ENCODE measurements at places on chromosomes 1 and 21.
A peak's percentile ranks its signal among the peaks of the same experiment; 100 is the strongest.

DNA sequence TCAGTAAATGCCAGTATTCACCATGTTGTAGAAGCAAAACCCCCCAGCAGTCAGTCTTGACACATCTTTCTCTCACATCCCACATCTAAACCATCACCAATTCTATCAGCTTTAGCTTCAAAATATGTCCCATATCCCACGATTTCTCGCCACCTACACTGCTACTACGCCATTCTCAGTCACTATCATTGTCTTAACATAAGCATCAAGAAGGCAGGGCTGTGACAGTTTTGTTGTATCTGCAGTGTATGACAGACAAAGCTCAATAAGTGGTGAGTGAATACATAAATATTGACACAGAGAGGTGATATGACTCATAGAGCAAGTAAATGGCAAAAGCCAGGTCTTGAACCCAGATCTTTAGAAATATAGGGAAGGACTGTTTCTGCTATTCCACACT lies 59.9 kb downstream of the JAK1 start:
- no peak for DNase-seq

DNA sequence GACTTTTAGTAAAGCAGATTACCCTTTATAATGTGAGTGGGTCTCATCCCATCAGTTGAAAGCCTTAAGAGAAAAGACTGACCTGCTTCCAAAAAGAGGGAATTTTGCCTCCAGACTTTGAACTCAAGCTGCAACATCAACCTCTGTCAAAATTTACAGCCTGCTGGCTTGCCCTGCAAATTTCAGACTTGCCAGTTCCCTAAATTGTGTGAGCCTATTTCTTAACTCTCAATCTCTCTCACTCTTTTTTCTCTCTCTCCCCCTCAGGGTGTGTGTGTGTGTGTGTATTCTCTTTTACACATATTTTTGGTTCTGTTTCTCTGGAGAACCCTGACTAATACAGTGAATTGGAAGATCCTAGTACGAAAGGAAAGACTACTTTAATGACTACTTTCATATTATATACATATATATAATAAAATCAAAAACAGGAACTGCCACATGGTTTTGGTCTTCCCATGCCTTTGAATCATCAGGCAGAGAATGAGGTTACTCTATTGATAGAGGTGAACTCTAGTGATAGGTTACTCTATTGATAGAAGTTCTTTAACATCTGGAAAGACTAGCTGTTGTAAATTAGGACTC lies 6.4 kb downstream of the OR2C3 start:
- DNase-seq, result no peak

GRCh38 chr1:168206111-168206510 lies 19.7 kb upstream of the SFT2D2 start:
- DNase-seq, result no peak

GRCh38 chr1:168609741-168610510 lies 33.5 kb downstream of the XCL1 start:
- DNase-seq, result no peak

DNA sequence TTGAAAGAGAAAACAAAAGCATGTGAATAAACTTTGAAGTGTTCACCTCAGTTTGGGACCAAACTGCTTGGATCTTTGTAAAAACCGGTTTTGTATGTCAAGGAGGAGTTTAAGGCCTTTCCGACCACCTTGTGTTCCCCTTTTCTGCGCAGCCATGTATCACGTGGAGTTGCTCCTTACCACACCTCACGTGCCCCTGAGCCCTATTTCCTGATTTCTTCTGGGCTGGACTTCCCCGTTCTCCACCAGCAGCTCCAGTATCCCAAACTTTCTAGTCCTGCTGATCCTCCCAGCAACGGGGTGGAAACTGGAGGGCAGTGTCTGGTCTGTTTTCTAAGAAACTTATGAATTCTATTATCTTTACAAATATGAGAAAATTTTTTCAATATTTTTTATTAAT lies 1.6 kb upstream of the SH3D21 start:
- no peak for DNase-seq

DNA sequence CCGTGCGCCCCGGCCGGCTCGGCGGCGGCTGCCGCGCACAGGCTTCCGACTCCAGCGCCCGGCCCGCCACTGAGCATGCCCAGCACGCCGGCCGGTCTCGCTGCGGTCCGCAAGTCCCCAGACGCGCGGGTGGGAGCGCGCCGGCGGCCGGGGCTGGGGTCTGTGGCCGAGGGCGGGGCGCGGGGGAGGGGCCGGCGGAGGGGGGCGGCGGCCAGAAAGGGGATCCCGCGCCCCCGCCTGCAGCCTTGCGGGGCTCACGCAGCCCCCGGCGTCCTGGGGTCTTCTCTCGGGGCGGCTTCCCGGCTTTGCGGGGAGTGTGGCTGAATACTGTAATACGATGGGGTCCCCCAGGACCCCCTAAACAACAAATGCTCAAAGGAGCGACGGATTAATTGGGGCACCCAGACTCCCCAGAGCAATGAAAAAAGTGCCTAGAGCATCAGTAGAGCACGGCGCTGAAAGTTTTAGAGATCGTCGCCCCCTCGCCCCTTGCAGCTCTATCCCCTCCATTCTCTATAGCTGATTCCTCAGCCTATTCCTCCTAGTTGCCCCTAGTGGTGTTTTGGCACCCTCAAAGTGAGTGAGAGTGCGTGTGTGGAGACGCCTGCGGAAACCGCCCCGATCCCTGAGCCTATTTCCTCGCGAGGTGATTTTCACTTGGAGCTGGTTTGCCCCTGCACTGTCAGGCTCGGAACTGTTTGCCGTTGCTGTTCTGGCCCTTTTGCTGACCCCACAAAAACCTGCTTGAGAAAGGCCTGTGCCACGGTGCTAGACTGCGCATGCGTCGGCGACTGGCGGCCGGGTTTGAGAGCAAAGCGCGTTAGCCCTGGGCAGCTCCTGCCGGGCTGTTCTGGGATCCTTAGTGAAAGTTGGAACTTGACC lies at the start of gene VAV3:
Gene VAV3, minus strand, starts transcription at position 71 of the 882 bp plus-strand sequence. CDS start 311 bp downstream, outside the sequence.
- peak; percentile 26 for DNase-seq

- no peak for DNase-seq
Measured at GRCh38 chr1:156803086-156803851, 13.4 kb downstream of the SH2D2A start.

DNA sequence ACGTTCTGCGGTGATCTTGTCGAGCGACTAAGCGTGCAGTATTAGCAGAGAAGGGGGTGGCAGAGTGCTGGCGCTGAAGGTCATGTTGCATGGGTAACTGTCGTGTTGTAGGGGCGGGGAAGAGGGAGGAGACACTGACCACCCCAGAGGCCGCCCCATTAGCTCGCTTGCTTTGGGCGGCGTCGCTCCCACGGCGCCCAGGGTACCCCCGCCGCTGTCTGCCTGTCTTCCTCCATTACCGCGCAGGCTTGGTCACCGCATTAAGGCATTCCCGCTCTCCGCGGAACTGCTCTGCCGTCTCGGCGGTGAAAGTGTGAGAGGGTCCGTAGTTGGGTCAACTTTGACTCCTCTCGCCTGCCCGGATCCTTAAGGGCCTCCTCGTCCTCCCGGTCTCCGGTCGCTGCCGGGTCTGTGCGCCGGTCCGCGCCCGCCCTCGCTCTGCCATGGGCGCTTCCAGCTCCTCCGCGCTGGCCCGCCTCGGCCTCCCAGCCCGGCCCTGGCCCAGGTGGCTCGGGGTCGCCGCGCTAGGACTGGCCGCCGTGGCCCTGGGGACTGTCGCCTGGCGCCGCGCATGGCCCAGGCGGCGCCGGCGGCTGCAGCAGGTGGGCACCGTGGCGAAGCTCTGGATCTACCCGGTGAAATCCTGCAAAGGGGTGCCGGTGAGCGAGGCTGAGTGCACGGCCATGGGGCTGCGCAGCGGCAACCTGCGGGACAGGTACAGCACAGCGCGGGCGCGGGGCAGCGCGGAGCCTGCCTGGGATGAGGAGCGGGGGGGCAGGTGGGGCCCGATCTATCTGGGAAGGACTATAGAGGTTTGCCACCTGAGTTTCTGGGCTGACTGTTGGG lies at the start of gene MTARC2:
Gene MTARC2, plus strand, starts transcription at position 234 of the 846 bp plus-strand sequence. Its CDS starts 210 bp downstream, at position 444.
- no peak for DNase-seq

DNA sequence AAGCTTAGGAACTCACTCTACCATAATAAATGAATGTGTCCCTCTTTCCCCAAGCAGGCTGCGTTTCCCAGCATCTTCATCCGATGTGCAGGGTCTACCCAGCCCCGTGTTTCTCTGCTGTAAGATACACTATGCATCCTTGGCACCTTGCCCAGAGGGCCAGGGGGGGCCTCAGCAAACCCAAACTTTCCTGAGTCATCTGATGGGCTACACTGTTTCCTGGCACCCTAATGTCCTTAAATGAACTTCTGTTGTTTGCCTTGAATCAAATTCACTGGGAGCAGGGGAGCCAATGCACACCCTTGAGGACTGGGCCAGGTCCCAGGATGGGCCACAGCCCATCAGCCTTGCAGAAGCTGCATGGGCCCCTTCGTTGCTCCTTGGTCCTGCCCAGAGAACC lies 145.5 kb downstream of the IGSF21 start:
- no peak for DNase-seq

DNA sequence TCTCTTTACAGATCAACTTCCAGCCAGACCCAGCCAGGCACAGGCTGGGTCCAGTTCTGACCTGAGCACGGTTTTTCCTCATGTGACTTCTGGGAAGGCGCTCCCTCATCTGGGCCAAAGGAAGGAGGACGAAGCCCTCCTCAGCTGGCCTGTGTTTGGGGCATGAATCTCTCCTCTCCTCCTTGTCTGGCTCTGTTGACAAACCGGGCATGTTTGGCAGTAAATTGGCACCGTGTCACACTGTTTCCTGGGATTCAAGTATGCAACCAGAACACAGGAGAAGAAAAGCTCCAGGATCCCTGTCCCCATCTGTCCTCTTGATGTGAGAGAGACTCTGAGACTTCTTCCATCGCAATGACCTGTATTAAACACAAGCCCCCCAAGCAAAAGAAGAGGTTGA lies 18.3 kb downstream of the NECAP2 start:
- no peak for DNase-seq

DNA sequence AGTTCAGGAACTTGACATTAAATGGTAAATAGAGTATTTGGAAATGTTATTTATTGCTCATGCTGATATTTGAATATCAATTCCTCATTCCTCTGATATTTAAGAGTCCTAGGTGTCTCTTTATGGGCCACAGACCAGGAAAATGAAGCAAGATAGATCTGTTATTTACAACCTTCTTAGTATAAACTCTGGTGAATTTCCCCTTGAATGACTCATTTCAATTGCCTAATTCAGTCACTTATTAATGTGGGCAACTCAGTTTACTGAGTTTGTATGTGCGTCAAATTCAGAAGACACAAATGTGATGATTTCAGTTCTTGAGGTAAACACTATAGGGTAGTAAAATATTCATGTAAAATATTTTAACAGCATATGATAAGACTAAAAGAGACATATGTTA lies 1404.4 kb upstream of the PRMT6 start:
- no peak for DNase-seq

DNA sequence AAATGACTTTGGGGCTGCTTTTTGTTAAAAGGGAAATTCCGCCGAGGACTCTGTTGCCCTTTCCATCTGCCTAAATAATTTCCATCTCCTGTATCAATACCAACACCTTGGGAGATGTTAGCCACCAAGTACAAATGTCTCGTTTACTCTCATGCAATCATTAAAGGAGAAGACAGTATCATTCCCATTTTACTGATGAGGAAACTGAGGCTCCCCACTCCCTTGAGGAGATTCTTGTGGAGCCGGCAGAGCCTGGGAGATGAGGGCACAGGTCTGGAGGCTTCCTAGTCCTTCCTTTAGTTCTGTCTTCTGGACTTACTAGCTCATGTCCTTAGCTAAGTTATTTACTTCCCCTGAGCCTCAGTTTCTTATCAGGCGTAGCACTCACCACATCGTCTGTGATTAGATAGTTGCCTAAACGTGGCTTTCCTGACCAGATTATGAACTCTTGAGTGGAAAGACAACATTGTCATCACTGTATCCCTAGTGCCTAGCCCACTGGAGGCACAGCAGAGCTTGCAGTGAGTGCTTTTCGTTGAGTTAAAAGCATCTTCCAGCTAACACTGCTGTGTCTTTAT lies 81.6 kb downstream of the ADSS2 start:
- DNase-seq, result no peak

GRCh38 chr1:101262630-101263348 lies 26.0 kb downstream of the S1PR1 start:
- DNase-seq, result no peak

GRCh38 chr21:17491716-17492414 lies 21.0 kb upstream of the CXADR start:
- no peak for DNase-seq

DNA sequence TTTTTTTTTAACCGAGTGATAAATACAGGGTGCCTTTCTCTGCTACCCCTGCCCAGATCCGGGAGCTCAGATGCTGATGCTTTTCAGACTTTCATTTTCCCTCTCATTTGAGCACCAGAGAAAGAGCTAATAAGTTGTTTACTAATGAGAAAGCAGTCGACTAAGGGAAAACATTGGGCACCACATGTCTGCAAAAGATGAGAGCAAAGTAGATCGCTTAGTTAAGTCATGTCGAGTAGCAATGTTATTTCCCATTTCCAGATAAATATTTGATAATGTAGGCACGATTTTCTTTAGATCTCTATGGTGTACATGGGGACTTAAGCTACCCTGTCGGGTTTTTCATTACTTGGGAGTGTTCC lies 1.2 kb downstream of the PKN2 start:
- DNase-seq, result no peak

DNA sequence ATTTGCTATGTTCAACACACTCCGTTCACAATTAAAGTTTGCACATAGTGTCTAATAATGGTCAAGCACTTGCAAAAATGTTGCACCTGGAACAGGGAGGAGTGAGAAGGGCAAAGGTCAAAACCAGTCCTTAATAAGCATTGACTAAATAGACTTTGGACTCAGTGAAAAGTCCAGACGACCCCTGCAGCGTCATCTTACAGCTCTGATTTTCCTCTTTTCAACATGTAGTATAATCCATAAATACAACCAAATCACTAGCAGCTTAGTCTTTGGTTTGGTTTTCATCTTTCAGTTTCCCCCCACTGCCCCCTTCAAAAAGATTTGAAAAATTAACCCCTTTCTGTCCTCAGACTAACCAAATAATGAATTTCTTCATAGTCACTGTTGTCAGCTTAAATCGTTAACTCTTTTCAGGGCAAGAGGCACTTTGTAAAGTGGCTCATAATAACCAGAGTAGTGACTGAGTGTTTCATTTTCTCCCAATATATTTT lies 290.3 kb downstream of the PTPRC start:
- no peak for DNase-seq

GRCh38 chr21:43603641-43604504 lies 55.4 kb downstream of the HSF2BP start:
- no peak for DNase-seq

- no peak for DNase-seq
Measured at GRCh38 chr1:84298684-84299535, 2.6 kb upstream of the SAMD13 start.

- DNase-seq, result no peak
Measured at GRCh38 chr1:29478879-29479278, 242.6 kb downstream of the PTPRU start.

DNA sequence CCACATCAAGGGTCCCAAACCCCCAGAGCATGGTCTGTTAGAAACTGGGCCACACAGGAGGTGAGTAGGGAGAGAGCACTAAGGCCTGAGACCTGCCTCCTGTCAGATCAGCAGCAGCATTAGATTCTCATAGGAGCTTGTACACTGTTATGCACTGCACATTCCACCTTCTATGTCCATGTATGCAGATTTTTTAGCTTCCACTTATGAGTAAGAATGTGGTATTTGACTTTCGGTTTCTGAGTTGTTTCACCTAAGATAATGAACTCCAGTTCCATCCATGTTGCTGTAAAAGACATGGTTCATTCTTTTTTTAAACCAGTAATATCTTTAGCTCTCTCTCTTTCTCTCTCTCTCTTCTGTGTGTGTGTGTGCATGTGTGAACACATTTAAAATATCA lies 663 bp upstream of the GBP6 start:
- DNase-seq, result no peak

GRCh38 chr1:6090288-6090687 lies 44.6 kb downstream of the KCNAB2 start:
- DNase-seq, result no peak

- DNase-seq, result no peak
Measured at GRCh38 chr1:77680173-77680572, 2.3 kb downstream of the ZZZ3 start.

Measured in stimulated activated CD8-positive, alpha-beta memory T cell treated with anti-CD3 and anti-CD28 coated beads, Interleukin-2, amount 100 ng/mL, for 1 hour (primary cell).